ENCODE measurements at places on chromosomes 3 and 15. TPM values are rescaled to one million over a fixed set of nuclear protein-coding genes. Genes with fewer than 3 reads are reported as not detected.

- H3K4me3 ChIP-seq: no peak overlapping the region
- DNase-seq: no peak
- H3K27ac ChIP-seq: no peak overlapping the region
- H3K36me3 ChIP-seq: no peaks in the 10 kb centered on the region
- no peaks in the 10 kb centered on the region for H3K27me3 ChIP-seq
- H3K4me1 ChIP-seq: no peaks in the 10 kb centered on the region
Measured at GRCh38 chr3:71102111-71102983, 481.2 kb downstream of the FOXP1 start.

The C15orf62 gene
- 0.08 TPM for total RNA-seq

DNA sequence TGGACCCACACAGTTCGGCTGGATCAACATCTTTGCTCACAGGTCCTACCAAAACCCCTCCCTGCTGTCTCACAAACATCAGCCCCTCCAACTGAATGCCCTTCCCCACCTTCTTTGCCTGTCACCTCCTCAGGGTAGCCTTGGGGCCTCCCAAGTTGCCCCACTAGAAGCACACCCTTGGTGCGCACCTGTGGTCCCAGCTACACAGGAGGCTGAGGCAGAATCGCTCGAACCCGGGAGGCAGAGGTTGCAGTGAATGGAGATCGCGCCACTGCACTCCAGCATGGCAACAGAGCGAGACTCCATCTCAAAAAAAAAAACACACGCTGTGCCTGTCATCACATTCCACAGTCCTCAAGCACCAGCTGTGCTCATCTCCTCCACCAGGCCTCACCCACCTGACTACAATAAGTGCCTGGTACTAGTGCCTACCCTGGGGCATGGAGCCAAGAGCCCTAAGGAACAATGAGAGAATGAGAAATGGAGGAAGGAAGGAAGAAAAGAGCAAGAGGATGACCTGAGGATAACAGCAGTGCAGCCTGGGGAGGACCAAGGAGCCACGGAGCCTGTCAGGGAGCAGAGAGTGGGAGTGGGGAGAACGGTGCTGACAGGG lies 26.0 kb downstream of the RPN1 start:
- no peak overlapping the region for H3K27ac ChIP-seq
- no peaks in the 10 kb centered on the region for H3K27me3 ChIP-seq
- H3K4me1 ChIP-seq: no peaks in the 10 kb centered on the region
- no peak for DNase-seq
- H3K36me3 ChIP-seq: peaks cover 58% of the 10 kb centered on the region

GRCh38 chr3:30503446-30503845 lies 103.0 kb upstream of the TGFBR2 start:
- H3K36me3 ChIP-seq: no peaks in the 10 kb centered on the region
- no peak for DNase-seq

DNA sequence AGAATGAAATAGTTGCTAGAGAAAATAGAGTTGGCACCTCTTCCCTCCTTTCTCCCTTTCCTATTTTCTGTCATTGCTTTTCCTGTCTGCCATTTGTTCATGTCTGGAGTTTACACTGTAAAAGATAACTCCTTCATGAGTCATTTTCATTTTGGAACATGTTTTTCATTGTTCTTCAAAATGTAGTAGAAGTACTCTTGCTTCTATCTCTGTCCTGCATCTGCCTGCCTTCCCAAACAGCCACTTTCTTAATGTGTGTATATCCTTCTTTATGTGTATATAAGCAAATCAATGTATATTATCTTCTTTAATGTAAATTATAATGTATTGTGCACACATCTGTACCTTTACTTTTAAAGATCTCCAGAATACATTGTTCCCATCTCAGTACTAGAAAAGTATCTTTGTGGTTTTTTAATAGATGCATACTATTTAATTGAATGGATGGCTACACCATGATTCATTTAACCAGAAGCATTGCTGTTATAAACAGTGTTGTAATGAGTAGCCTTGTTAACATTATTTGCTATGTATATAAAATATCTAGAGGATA lies 41.1 kb downstream of the TSC22D2 start:
- DNase-seq: no peak
- no peaks in the 10 kb centered on the region for H3K27me3 ChIP-seq
- no peak overlapping the region for H3K27ac ChIP-seq
- no peaks in the 10 kb centered on the region for H3K36me3 ChIP-seq

The LTK gene
- total RNA-seq: 0.14 TPM

The UCN2 gene
- 0.17 TPM for total RNA-seq

GRCh38 chr3:9749645-9750555 lies at the start of gene OGG1:
TSS of gene OGG1 (plus strand) at chr3:9749952. CDS start at chr3:9750287, 335 bp downstream.
- peak within 1 kb of the TSS; percentile 86 for H3K4me3 ChIP-seq
- H3K27ac ChIP-seq: peak within 1 kb of the TSS; percentile 93
- peaks cover 9% of the 10 kb centered on the region for H3K4me1 ChIP-seq
- peaks cover 21% of the 10 kb centered on the region for H3K36me3 ChIP-seq

The CD80 gene
- not detected for total RNA-seq

DNA sequence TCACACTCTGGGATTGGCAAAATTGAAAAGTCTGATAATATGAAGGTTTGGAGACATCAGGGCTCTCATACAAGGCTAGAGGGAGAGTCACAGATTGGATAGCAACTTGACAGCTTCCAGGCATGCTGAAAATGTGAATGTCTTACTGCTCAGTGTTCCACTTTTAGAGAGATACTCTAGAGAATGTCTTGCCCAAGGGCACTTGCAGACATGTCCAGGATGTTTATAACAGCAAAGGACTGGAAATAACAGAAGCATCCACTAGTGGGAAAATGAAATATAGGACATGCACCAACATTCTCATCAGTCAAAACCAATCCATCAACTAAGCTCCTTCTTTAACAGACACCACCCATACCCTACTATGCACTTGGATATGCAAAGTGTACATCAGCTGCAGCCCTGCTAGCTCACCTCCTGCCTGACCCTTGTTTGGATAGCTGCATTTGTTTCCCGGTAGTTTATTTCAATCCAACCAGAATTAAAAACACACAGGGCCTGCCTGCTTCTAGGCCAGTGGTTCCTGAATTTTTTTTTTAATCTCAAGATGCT lies 101.6 kb upstream of the ARHGEF3 start:
- H3K27ac ChIP-seq: no peak overlapping the region
- H3K27me3 ChIP-seq: no peaks in the 10 kb centered on the region
- H3K4me1 ChIP-seq: no peaks in the 10 kb centered on the region

DNA sequence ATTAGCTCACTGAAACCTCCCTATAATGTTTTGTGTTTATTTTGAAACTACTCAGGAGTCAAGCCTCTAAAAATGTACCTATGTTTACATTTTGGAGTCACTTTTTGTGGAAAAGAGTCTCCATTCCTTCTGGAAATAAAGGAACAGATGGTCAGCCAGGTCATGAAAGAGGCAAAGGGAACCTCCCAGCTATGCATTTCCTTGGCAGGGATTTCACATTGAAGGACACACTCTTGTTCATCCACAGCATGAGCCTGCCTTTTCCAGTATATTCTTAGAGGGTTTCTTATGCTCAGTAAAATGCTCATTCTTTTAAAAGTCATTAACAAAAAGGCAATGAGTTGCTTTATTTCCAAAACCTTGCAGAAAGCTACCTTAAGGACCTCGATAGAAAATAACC lies 20.8 kb downstream of the STAC start:
- H3K36me3 ChIP-seq: no peaks in the 10 kb centered on the region
- DNase-seq: no peak

The ITIH4 gene
- total RNA-seq: 1.4 TPM

DNA sequence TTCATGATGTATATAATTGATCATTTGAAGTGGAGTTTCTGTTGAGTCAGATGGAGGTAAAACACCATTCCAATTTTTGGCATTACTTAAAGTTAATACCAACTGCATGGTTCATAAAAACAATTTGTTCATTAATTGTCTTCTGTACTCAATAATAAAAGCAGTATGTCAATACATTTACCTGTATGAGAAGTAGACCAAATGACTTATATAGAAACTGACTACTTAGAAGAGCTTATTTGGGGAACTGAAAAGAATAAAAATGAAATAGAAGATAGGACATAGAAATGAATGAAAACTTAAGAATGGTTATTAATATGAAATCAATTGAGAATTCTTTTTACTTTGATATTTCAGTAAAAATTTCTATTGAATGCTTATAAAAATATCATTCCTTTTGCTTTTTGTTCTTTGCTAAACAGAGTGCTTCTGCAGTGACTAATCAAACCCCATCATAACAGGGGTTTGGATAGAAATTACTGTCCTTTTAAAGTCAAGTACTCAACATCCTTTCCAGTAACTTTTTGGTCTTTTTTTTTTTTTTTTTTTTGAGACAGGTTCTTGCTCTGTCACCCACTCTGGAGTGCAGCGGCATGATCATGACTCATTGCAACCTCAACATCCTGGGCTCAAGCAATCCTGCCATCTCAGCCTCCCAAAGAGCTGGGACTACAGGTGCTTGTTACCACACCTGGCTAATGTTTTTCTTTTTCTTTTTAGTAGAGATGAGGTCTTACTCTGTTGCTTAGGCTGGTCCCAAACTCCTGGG lies 6.5 kb upstream of the CRYBG3 start:
- H3K4me3 ChIP-seq: no peak overlapping the region
- H3K4me1 ChIP-seq: 0 out of 2 replicates have a peak, but pooled peaks cover 6% of the 10 kb centered on the region
- H3K36me3 ChIP-seq: no peaks in the 10 kb centered on the region
- no peak overlapping the region for H3K27ac ChIP-seq
- no peak for DNase-seq

DNA sequence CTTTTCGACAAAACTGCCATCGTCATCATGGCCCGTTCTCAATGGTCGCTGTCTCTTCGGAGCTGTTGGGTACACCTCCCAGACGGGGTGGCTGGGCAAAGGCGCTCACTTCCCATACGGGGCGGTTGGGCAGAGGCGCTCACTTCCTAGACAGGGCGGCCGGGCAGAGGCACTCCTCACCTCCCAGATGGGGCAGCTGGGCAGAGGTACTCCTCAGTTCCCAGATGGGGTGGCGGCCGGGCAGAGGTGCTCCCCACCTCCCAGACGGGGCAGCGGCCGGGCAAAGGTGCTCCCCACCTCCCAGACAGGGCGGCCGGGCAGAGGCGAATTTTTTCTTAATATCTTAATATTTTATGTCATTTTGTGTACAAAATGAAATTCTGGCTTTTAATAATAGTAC lies 44.5 kb downstream of the PARP14 start:
- H3K27me3 ChIP-seq: no peaks in the 10 kb centered on the region
- H3K4me3 ChIP-seq: no peak overlapping the region
- H3K27ac ChIP-seq: no peak overlapping the region

DNA sequence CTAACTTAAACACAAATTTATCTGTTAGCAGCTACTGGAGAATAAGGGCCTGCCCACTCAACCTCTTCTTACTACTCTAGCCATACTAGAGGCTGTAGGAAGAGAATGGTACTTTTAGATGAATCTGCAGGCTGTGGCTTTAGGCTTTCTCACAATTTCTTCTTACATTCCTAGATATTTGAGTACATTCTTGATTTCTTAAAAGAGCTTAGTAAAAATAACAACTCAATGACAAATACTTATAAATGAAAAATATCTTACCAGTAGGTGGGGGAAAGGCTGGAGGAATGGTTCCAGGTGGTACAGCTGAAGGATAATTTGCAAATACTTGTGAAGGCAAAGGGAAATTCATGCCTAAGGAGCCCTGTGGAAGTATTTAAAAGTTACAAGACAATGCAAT lies 92.9 kb upstream of the GK5 start:
- no peak for DNase-seq
- no peak overlapping the region for H3K4me3 ChIP-seq
- no peaks in the 10 kb centered on the region for H3K27me3 ChIP-seq
- H3K4me1 ChIP-seq: no peaks in the 10 kb centered on the region
- H3K36me3 ChIP-seq: no peaks in the 10 kb centered on the region

The TTLL13 gene
- total RNA-seq: not detected

The CFAP91 gene
- 4.9 TPM for total RNA-seq

DNA sequence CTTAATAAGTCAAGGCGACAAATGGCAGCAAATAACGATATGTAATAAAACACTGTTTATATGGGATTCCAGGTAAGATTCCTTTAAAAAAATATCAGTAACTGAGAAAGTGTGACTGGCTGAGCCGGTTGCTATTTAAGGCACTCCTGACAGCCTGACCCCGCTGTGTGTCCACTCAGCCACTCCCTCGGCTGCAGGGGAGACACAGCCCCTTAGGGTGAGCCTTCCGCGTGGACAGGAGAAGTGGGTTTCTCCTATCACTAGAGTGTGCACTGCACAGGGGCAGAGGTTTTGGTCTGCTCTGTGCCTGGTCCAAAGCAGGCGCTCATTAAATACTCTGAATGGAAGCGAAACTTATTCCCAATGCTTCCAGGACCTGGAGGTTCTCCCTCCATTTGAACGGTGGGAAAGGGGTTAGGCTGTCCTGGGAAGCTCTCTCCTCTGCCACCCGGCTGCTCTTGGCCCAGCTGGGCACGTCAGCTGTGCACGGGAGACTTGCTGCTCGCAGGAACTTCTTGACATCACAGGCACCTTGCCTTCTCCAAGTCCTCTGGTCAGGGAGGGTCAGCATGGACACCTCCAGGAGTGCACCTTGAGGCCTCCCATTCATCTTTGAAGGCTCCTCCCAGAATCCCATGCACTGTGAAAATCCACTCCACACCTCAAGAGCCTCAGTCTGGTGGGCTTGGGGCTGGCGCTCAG lies 43.3 kb upstream of the SLCO2A1 start:
- H3K4me1 ChIP-seq: no peaks in the 10 kb centered on the region
- H3K27me3 ChIP-seq: no peaks in the 10 kb centered on the region
- no peak overlapping the region for H3K4me3 ChIP-seq
- H3K36me3 ChIP-seq: no peaks in the 10 kb centered on the region

The ALG1L2 gene
- total RNA-seq: not detected

The CISH gene
- 3.6 TPM for total RNA-seq

GRCh38 chr3:125398952-125399351 lies 23.8 kb upstream of the ZNF148 start:
- DNase-seq: peak; percentile 42
- H3K36me3 ChIP-seq: no peaks in the 10 kb centered on the region
- peaks cover 12% of the 10 kb centered on the region for H3K27me3 ChIP-seq
- no peak overlapping the region for H3K4me3 ChIP-seq

DNA sequence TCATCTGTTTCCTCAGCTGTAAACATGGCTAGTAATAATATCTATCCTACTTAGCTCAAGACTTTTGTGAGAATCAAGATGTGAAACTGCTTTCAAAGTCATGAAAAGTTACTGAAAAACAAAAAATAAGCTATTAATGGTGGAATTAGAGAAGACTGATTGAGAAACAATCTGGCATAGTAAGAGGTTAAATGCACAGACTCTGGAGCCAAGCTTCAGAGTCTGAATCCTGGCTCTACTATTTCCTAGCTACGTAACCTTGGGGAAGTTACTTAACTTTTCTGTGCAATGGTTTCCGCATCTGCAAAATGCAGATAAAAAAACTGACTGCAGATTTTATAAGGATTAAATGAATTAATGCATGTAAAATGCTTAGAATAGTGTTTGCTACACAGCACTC lies 28.8 kb downstream of the LRRFIP2 start:
- H3K27ac ChIP-seq: no peak overlapping the region
- no peak overlapping the region for H3K4me3 ChIP-seq
- no peaks in the 10 kb centered on the region for H3K27me3 ChIP-seq
- H3K36me3 ChIP-seq: no peaks in the 10 kb centered on the region
- no peaks in the 10 kb centered on the region for H3K4me1 ChIP-seq

GRCh38 chr15:37823601-37824275 lies 110.7 kb upstream of the TMCO5A start:
- no peaks in the 10 kb centered on the region for H3K36me3 ChIP-seq
- DNase-seq: peak; percentile 28
- no peak overlapping the region for H3K27ac ChIP-seq
- H3K4me1 ChIP-seq: no peaks in the 10 kb centered on the region
- H3K27me3 ChIP-seq: no peaks in the 10 kb centered on the region

GRCh38 chr15:81108427-81108826 lies 25.6 kb upstream of the CFAP161 start:
- H3K36me3 ChIP-seq: no peaks in the 10 kb centered on the region
- H3K27ac ChIP-seq: no peak overlapping the region
- no peaks in the 10 kb centered on the region for H3K27me3 ChIP-seq
- DNase-seq: peak; percentile 66
- peaks cover 7% of the 10 kb centered on the region for H3K4me1 ChIP-seq
